Fibroblast of lung (primary cell): ENCODE measurements at places on chromosomes 1 and 21. TPM values are rescaled to one million over a fixed set of nuclear protein-coding genes. Genes with fewer than 3 reads are reported as not detected.

The MYOG gene
- total RNA-seq: not detected in 2 replicates

The CD1D gene
- total RNA-seq: 0.51 and 0.66 TPM in 2 replicates

The RGS16 gene
- total RNA-seq: 0.33 and 0.77 TPM in 2 replicates

The PAQR6 gene
- 0.26 and 0.33 TPM in 2 replicates for total RNA-seq

The MAN1C1 gene
- total RNA-seq: 14.6 and 17.7 TPM in 2 replicates

The F3 gene
- 50.8 and 234 TPM in 2 replicates for total RNA-seq

The SPATA46 gene
- total RNA-seq: not detected in 2 replicates

The KCNC4 gene
- total RNA-seq: 0.51 and 0.66 TPM in 2 replicates

The DNASE2B gene
- total RNA-seq: not detected in 2 replicates

The SIM2 gene
- total RNA-seq: not detected in 2 replicates

The TEX38 gene
- total RNA-seq: not detected in 2 replicates

The DNAH14 gene
- total RNA-seq: 16.7 and 19.7 TPM in 2 replicates

The AADACL3 gene
- total RNA-seq: not detected in 2 replicates

The MAP10 gene
- total RNA-seq: 2.6 TPM in 2 replicates

The FCRL6 gene
- not detected in 2 replicates for total RNA-seq

The E2F2 gene
- total RNA-seq: 0.17 TPM in 1 of 2 replicates, not detected in the other

The EPHA10 gene
- under 0.01 TPM in 2 replicates for total RNA-seq

The ITSN1 gene
- 25.4 and 34.7 TPM in 2 replicates for total RNA-seq

The TSPAN2 gene
- total RNA-seq: 0.66 and 2.1 TPM in 2 replicates

The SHE gene
- under 0.01 TPM in 1 of 2 replicates, not detected in the other for total RNA-seq

The GNG4 gene
- under 0.01 TPM in 2 replicates for total RNA-seq

The SLC30A10 gene
- total RNA-seq: not detected in 2 replicates

The SLC45A3 gene
- total RNA-seq: 1.5 and 2.3 TPM in 2 replicates

The RBM11 gene
- total RNA-seq: under 0.01 and 0.17 TPM in 2 replicates

The FAM72B gene
- total RNA-seq: 0.51 and 2.3 TPM in 2 replicates

The IGSF3 gene
- under 0.01 TPM in 2 replicates for total RNA-seq

The CTH gene
- 3.6 and 9.7 TPM in 2 replicates for total RNA-seq

The KCNK1 gene
- 2.6 and 2.8 TPM in 2 replicates for total RNA-seq

The LCE3E gene
- not detected in 2 replicates for total RNA-seq

The IKBKE gene
- 9.6 and 10.0 TPM in 2 replicates for total RNA-seq

The IER5 gene
- 31.1 and 42.8 TPM in 2 replicates for total RNA-seq

The GBP5 gene
- total RNA-seq: under 0.01 and 0.17 TPM in 2 replicates

The CD1E gene
- total RNA-seq: not detected in 2 replicates

The CD2 gene
- not detected in 2 replicates for total RNA-seq

The IFI44 gene
- 21.6 and 28.9 TPM in 2 replicates for total RNA-seq

The S100A8 gene
- not detected in 2 replicates for total RNA-seq

The DNM3 gene
- 1.8 and 3.6 TPM in 2 replicates for total RNA-seq

The HSF2BP gene
- total RNA-seq: 1.2 and 1.8 TPM in 2 replicates

The PKNOX1 gene
- 8.5 and 12.2 TPM in 2 replicates for total RNA-seq

The MAEL gene
- not detected in 2 replicates for total RNA-seq
